ENCODE measurements at places on chromosomes 7 and 10. TPM values are rescaled to one million over a fixed set of nuclear protein-coding genes. Genes with fewer than 3 reads are reported as not detected.

The SP8 gene
- total RNA-seq = not detected

The EBLN1 gene
- not detected for total RNA-seq

The FAM24B gene
- total RNA-seq = 8.5 TPM

The SPDYE8 gene
- not detected for total RNA-seq

The HHEX gene
- total RNA-seq = not detected

The PRSS2 gene
- total RNA-seq = not detected

The APBB1IP gene
- total RNA-seq = 74.4 TPM

The CD36 gene
- total RNA-seq = not detected

Data from activated naive CD4-positive, alpha-beta T cell treated with anti-CD3 and anti-CD28 coated beads, Interleukin-2, amount 10 ng/mL, durations not matched to agents 5 hours and 36 hours (primary cell).